ENCODE measurements at places on chromosomes 7 and 10. TPM values are rescaled to one million over a fixed set of nuclear protein-coding genes. Genes with fewer than 3 reads are reported as not detected.

Gene HSPA12A
- total RNA-seq: 14.6 TPM

Gene MYOZ1
- not detected for total RNA-seq

Gene LGI1
- not detected for total RNA-seq

Gene LRRD1
- not detected for total RNA-seq

Gene MOSPD3
- 22.1 TPM for total RNA-seq

Gene OGDHL
- total RNA-seq: 0.22 TPM

Gene PAX4
- not detected for total RNA-seq

Gene SFTPA2
- not detected for total RNA-seq

Gene MYPN
- total RNA-seq: 2.7 TPM

Gene TBXAS1
- 11.0 TPM for total RNA-seq

Gene AGR3
- not detected for total RNA-seq

Gene PNLIPRP2
- total RNA-seq: 0.09 TPM

Gene FAM13C
- total RNA-seq: not detected

Gene CDH23
- 2.0 TPM for total RNA-seq

Gene SPDYE6
- not detected for total RNA-seq

Gene FIGNL1
- total RNA-seq: 16.7 TPM

Gene RPS24
- total RNA-seq: 2,786 TPM

Gene SLC16A12
- 0.03 TPM for total RNA-seq

Gene SFMBT2
- total RNA-seq: 12.2 TPM

Gene CRTAC1
- total RNA-seq: 1.7 TPM

Gene ADCY1
- 2.2 TPM for total RNA-seq

Gene RNF32
- total RNA-seq: 1.4 TPM

Gene MSMB
- total RNA-seq: not detected

Gene TMEM72
- not detected for total RNA-seq

Gene HOXA6
- 1.9 TPM for total RNA-seq

Gene IL15RA
- total RNA-seq: 3.6 TPM

Gene GIMAP4
- not detected for total RNA-seq

Gene ST8SIA6
- 0.07 TPM for total RNA-seq

Gene PAPOLB
- not detected for total RNA-seq

Gene GPRIN2
- 33.2 TPM for total RNA-seq

Gene KCP
- total RNA-seq: 0.14 TPM

Gene HK1
- 39.6 TPM for total RNA-seq

Gene KEL
- total RNA-seq: not detected

Gene NODAL
- total RNA-seq: not detected
